A172 (cell line): ENCODE measurements at places on chromosomes 5 and 9. TPM values are rescaled to one million over a fixed set of nuclear protein-coding genes. Genes with fewer than 3 reads are reported as not detected.

- DNase-seq, result no peak
Measured at GRCh38 chr5:107404595-107405374, 266.0 kb downstream of the EFNA5 start.

DNA sequence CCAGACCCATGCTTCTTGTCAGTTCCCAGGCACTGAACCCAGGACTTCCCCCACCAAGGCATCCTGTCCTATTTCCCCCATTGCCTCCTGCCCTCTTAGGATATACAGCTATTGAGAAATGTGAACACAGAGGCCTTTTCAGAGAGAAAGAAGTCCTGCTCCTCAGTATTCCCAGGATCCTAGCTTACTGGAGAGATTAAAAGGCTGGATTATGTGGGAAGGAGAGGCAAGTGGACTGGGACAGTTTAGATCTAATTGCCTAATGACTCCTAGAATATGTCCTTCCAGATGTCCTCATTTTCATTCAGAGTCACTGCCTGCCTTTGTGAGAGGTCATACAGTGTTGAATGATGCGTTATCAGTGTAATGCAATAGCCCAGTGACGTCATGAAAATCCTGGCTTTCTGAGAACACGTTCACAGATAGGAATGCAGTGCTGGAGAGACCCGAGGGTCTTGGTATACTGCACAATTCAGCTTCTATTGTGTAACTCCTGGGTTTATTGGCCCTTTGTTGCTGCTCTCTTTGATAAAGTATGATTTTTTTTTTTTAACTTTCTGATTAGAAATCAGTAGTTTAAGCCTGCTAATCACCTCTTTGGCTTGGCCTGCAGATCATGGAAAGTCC is 26.2 kb downstream of the WWC1 start:
- peak; percentile 95 for DNase-seq

The CCL27 gene
- 2.2 TPM in 1 of 2 replicates, not detected in the other for total RNA-seq

DNA sequence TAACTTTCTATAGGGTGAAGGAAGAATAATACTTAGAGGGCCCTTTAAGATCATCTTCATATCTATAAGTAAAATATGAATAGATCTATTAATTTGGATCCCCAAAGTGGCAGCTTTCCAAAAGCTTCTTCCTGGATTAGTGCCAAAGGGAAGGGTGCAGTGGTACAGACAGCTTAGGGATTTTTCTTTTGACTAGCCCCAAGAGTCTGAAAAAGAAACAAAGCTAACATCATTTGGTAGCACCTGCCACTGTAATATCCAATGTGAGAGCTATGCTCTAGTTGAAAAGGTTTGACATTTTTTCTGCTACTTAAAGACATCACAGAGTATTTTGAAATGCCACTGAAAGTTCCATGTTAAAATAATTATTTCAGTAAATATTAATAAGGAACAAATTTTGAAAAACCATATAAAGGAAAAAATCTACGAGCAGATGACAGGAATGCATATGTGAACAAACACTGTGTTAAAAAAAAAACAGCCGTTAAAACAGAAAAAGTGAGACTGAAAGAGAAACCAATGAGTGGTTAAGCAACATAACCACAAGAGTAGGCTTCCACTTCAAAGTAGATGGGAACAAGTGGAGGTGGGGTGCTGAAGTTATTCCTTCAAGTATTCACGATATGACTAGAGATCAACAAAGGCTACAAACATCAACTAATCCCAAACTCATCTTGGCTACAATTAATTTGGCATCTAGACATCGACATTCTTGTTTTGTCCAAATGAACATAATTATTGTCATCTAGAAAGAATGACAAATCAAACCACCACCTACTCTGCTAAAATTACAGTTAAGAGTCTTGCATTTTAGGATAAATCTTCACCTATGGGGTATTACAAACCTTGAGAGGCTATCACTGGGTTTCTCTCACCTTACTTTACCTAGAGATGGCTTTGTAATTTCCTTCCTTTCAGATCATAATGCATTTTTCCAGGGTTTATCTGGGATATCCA is 137.5 kb downstream of the CPLANE1 start:
- no peak for DNase-seq

- no peak for DNase-seq
Measured at GRCh38 chr9:8825585-8826147, 1026.1 kb upstream of the DMAC1 start.

- peak; percentile 87 for DNase-seq
Measured at GRCh38 chr9:88776717-88777497, 214.4 kb upstream of the S1PR3 start.

DNA sequence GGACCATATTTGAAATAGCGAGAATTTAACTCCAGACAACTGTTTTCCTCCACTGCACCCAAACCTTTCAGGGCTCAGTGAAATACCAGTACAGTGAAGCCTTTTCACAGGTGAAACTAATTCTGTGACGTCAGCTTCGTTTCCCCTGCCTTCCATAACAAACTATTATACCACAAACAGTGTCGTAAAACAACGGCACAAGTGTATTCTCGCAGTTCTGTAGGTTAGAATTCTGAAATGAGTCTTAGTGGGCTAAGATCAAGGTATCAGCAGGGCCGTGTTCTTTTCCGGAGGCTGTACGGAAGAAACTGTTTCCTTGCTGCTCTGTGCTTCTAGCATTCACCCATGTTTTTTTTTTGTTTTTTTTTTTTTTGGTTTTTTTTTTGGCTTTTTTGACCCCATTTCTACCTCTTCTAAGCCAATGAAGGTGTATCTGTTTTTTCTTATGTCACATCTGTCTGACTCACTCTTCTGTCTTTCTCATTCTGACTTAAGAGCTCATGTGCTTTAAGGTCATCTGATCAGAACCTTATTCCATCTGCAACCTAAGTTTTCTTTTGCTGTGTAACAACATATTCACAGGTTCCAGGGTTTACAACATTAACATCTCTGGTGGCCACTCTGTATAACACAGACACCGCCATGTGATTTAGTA is 20.1 kb downstream of the ISOC1 start:
- DNase-seq, result no peak

- DNase-seq, result no peak
Measured at GRCh38 chr5:2817031-2817603, 65.6 kb upstream of the IRX2 start.

DNA sequence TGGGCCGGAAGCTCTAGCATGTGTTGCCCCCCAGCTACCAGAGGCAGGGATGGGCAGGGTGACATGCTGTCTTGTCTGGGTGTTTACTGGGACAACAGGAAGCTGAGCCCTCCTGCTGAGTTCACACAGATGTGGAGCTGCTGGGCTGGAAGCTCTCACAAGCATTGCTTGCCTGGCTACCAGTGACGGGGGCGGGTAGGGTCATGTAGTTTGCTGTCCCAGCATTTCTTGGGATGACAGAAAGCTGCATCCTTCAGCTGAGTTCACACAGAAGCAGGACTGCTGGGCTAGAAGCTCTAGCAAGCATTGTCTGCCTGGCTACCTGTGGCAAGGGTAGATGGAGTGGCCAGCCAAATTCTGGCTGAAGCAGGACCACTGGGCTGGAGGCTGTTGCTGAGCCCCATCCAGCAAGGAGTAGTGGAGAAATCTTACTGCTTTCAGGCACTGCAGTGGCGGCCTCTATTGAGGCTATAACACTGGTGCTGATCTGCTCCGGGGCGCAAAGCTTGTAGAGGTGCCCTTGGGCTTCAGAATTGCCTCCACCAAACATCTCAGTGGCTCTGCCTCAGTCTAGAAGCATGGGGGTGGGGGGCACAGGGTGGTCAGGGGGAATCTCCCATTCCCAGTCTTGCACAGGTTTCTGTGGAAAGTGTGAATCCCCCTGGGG is 25.1 kb downstream of the POLK start:
- no peak for DNase-seq

DNA sequence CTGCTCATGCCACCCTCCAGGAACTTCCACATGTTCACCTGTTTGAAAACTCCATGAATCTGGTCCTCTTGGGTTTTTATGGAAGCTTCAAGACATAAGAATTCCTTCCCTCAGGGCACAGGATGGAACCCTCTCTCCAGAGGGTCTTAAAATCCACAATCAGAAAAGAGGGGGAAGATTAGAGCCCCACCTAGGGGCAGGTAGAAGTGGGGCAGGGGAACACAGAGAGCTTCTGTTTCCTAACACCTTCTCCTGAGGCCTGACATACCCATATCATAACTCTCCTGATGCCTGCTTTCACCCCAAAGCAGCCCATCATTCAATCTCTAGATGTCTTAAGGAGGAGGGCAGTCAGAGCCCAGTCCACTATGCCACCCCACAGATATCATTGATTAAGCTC is 1087.7 kb upstream of the ARRDC3 start:
- no peak for DNase-seq

The PLCXD3 gene
- 2.8 TPM in 2 replicates for total RNA-seq

DNA sequence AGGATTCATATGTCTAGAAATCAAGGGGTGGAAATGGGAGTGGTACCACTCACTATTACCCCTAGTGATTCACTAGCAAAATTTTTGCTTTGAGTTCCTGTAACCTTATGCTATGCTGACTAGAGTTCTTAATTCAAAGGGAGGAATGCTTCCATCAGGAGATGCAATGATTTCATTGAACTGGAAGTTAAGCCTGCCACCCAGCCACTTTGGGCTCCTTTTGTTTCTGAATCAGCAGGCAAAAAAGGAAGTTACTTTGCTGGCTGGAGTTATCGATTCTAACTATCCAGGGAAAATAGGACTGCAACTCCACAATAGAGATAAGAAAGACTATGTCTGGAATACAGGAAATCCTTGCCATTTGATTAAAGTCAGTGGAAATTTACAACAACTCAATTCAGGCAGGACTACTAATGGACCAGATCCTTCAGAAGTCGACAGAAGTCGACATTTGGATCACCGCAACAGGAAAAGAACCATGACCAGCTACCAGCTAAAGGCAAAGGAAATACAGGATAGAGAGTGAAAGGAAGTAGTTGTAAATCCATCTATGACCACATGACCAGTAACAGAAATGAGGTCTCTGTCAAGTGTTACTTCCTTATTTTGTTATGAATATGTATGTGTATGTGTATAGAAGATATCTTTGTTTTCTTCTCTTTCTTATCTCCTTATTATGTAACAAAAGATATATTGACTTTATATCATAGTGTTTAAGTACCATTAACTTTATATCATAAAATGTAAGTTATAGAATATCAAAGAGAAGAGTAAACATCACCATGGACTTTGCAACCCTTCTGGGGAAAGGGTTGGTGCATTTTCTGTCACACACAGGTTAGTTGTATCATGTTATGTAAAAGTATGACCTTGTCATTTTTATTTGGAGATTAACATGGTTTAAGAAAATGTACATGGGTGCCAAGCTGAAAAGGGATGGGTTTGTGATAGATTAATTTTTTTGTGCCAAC is 198.7 kb upstream of the HAPLN1 start:
- no peak for DNase-seq

GRCh38 chr5:134026521-134027287 is 21.9 kb upstream of the VDAC1 start:
- DNase-seq, result peak; percentile 77

GRCh38 chr5:86631165-86631564 is 13.4 kb downstream of the COX7C start:
- DNase-seq, result no peak
